ENCODE measurements at places on chromosomes 11 and 22. TPM values are rescaled to one million over a fixed set of nuclear protein-coding genes. Genes with fewer than 3 reads are reported as not detected.

The MIOX gene
- not detected for total RNA-seq

The OR52E8 gene
- total RNA-seq = not detected

The TBX1 gene
- 34.7 TPM for total RNA-seq

The ZNF280B gene
- total RNA-seq = 0.18 TPM

The INPP5J gene
- total RNA-seq = 0.15 TPM

The GPHA2 gene
- total RNA-seq = not detected

- DNase-seq = peak; percentile 3
- H3K27ac ChIP-seq = no peak overlapping the region
- no peaks in the 10 kb centered on the region for H3K36me3 ChIP-seq
These were observed 18.1 kb upstream of the FCHSD2 start for GRCh38 chr11:73160005-73160760.

- no peak overlapping the region for H3K4me3 ChIP-seq
- H3K27ac ChIP-seq = no peak overlapping the region
- no peaks in the 10 kb centered on the region for H3K36me3 ChIP-seq
- no peaks in the 10 kb centered on the region for H3K4me1 ChIP-seq
- no peaks in the 10 kb centered on the region for H3K27me3 ChIP-seq
- no peak for DNase-seq
These were observed 64.1 kb downstream of the C11orf87 start for GRCh38 chr11:109486129-109486528.

DNA sequence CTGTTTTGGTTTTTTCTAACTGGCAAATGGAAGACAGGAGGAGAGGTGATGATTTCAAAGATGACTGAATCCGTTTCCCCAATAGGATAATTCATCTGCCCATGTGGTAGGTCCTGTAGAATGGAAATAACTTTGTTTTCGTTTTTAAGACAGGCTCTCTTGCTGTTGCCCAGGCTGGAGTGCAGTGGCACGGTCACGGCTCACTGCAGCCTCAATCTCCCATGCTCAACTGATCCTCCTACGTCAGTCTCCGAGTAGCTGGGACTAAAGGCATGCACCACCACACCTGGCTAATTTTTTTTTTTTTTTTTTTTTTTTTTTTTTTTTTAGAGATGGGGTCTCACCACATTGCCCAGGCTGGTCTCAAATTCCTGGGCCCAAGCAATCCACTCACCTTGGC, 77.4 kb upstream of the BIRC3 start:
- no peak for DNase-seq
- no peak overlapping the region for H3K4me3 ChIP-seq
- H3K27me3 ChIP-seq = no peaks in the 10 kb centered on the region
- H3K36me3 ChIP-seq = no peaks in the 10 kb centered on the region
- peaks cover under 1% of the 10 kb centered on the region for H3K4me1 ChIP-seq
- no peak overlapping the region for H3K27ac ChIP-seq

- H3K4me1 ChIP-seq = peaks cover 12% of the 10 kb centered on the region
- no peaks in the 10 kb centered on the region for H3K36me3 ChIP-seq
- no peak overlapping the region for H3K27ac ChIP-seq
- DNase-seq = no peak
- no peak overlapping the region for H3K4me3 ChIP-seq
- H3K27me3 ChIP-seq = no peaks in the 10 kb centered on the region
These were observed 30.9 kb upstream of the CREB3L1 start for GRCh38 chr11:46246521-46246920.

The MPEG1 gene
- 1.9 TPM for total RNA-seq

DNA sequence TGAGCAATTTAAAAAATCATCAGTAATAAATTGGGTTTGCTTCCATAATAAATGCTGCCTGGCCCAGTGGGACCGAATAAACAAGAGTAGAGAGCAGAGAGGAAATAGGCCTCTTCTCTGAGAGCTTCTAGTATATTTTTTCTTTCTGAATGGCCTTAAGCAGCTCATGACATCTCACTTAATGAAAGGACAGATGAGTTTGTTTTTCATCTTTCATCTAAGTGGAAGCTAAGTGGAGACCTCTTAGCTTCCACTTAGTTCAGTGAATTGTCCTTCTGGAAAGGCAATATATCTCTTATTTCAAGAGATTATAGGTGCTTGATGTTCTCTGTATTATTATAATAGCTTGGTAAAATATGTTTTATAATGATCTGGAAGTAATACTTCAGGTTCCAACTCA, 245.9 kb upstream of the ANO3 start:
- no peak overlapping the region for H3K4me3 ChIP-seq
- H3K36me3 ChIP-seq = no peaks in the 10 kb centered on the region
- H3K27me3 ChIP-seq = no peaks in the 10 kb centered on the region
- no peak for DNase-seq

GRCh38 chr11:95229993-95230809, 801 bp downstream of the SESN3 start:
- no peaks in the 10 kb centered on the region for H3K27me3 ChIP-seq
- peak overlapping the region; percentile 69 for H3K27ac ChIP-seq
- no peak for DNase-seq
- H3K4me3 ChIP-seq = peak overlapping the region; percentile 83
- peaks cover 22% of the 10 kb centered on the region for H3K4me1 ChIP-seq
- no peaks in the 10 kb centered on the region for H3K36me3 ChIP-seq

GRCh38 chr11:64915376-64915887, 1.6 kb downstream of the ATG2A start:
- no peaks in the 10 kb centered on the region for H3K27me3 ChIP-seq
- DNase-seq = no peak
- H3K36me3 ChIP-seq = peaks cover 41% of the 10 kb centered on the region
- H3K27ac ChIP-seq = peak overlapping the region; percentile 84
- peak overlapping the region; percentile 91 for H3K4me3 ChIP-seq

GRCh38 chr22:37243402-37244113, 511 bp downstream of the RAC2 start:
- peaks cover 14% of the 10 kb centered on the region for H3K27me3 ChIP-seq
- no peaks in the 10 kb centered on the region for H3K36me3 ChIP-seq
- no peak for DNase-seq
- H3K27ac ChIP-seq = no peak overlapping the region
- no peaks in the 10 kb centered on the region for H3K4me1 ChIP-seq

- no peaks in the 10 kb centered on the region for H3K27me3 ChIP-seq
- H3K36me3 ChIP-seq = no peaks in the 10 kb centered on the region
- DNase-seq = no peak
- H3K4me3 ChIP-seq = peak overlapping the region; percentile 93
- H3K4me1 ChIP-seq = peaks cover 16% of the 10 kb centered on the region
These were observed 30.0 kb upstream of the WNT11 start for GRCh38 chr11:76236092-76236999.

GRCh38 chr11:12008790-12009616, 577 bp upstream of the DKK3 start:
- H3K27ac ChIP-seq = no peak overlapping the region
- H3K36me3 ChIP-seq = no peaks in the 10 kb centered on the region
- H3K4me1 ChIP-seq = peaks cover 13% of the 10 kb centered on the region
- DNase-seq = no peak

- no peaks in the 10 kb centered on the region for H3K27me3 ChIP-seq
- no peaks in the 10 kb centered on the region for H3K36me3 ChIP-seq
- H3K4me1 ChIP-seq = peaks cover 7% of the 10 kb centered on the region
These were observed 28.1 kb upstream of the BID start for GRCh38 chr22:17802411-17802810.

DNA sequence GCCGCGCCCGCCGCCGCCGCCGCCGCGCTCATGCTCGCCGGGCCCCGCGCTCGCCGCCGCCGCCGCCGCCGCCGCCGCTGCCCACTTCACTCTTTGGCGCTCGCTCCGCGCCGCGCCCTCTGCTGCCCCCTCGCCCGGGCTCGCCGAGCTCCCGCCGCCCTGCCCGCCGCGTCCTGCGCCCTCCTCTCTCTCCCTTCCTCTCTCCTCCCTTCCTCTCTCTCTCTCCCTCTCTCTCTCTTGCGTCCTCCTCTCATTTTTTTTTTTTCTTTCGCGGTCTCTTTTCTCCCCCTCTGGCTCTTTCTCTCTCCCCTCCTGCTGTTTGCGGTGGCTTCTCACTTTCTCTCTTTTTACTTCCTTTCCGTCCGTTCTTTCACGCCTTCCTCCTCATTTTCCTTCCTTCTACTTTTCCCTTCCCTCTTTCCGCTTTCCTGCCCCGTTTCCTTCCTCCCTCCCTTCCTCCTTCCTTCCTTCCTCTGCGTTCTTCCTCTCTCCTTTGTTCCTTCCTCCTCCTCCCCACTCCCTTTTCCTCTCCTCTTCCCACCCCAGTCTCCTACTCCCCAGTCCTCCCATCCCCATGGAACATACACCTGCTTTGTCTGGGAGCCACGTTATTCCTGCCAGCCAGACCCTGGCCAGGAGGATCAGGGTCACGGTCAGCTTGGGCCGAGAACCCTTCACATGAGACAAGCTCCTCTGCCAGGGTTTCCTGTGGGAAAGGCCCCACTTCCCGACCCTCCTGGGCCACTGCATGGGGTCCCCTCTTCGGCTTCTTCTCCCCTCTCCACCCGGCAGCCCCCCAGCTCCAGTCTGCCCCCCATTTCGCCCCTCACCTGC, 19.3 kb upstream of the SHISAL1 start:
- H3K27me3 ChIP-seq = peaks cover 58% of the 10 kb centered on the region
- no peak overlapping the region for H3K27ac ChIP-seq
- no peak for DNase-seq
- H3K36me3 ChIP-seq = no peaks in the 10 kb centered on the region

- peaks cover 29% of the 10 kb centered on the region for H3K4me1 ChIP-seq
- no peaks in the 10 kb centered on the region for H3K36me3 ChIP-seq
- no peak for DNase-seq
- H3K27ac ChIP-seq = no peak overlapping the region
These were observed 324.0 kb upstream of the PLET1 start for GRCh38 chr11:112584672-112585071.

- no peaks in the 10 kb centered on the region for H3K27me3 ChIP-seq
- no peak for DNase-seq
- H3K36me3 ChIP-seq = no peaks in the 10 kb centered on the region
- H3K4me1 ChIP-seq = no peaks in the 10 kb centered on the region
- no peak overlapping the region for H3K4me3 ChIP-seq
- H3K27ac ChIP-seq = no peak overlapping the region
These were observed 1022.0 kb downstream of the TBC1D22A start for GRCh38 chr22:47784367-47784983.

DNA sequence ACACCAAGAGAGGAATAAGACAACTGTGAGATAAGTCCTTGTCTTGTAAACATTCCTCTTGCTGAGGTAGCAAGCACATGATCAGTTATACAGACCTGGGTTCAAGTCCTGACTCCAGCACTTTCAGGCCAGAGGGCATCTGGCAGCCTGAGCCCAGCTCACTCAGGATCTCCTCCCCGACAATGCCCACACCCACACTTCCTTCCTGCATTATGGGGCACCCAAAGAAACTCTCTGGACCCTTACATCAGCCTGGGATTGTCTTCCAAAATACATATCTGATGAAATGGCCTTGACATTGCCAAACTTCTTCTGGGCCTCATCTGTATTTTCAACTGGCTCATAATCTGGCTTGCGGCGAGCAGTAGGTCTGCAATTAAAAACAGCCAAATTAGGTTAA, 48.6 kb downstream of the ARFGAP3 start:
- H3K4me1 ChIP-seq = peaks cover 21% of the 10 kb centered on the region
- peaks cover 3% of the 10 kb centered on the region for H3K36me3 ChIP-seq
- DNase-seq = no peak
- H3K4me3 ChIP-seq = no peak overlapping the region
- no peaks in the 10 kb centered on the region for H3K27me3 ChIP-seq

- no peaks in the 10 kb centered on the region for H3K4me1 ChIP-seq
- no peak overlapping the region for H3K27ac ChIP-seq
- H3K27me3 ChIP-seq = no peaks in the 10 kb centered on the region
- no peaks in the 10 kb centered on the region for H3K36me3 ChIP-seq
- no peak overlapping the region for H3K4me3 ChIP-seq
These were observed 82.5 kb downstream of the NCAM1 start for GRCh38 chr11:113043698-113044097.

DNA sequence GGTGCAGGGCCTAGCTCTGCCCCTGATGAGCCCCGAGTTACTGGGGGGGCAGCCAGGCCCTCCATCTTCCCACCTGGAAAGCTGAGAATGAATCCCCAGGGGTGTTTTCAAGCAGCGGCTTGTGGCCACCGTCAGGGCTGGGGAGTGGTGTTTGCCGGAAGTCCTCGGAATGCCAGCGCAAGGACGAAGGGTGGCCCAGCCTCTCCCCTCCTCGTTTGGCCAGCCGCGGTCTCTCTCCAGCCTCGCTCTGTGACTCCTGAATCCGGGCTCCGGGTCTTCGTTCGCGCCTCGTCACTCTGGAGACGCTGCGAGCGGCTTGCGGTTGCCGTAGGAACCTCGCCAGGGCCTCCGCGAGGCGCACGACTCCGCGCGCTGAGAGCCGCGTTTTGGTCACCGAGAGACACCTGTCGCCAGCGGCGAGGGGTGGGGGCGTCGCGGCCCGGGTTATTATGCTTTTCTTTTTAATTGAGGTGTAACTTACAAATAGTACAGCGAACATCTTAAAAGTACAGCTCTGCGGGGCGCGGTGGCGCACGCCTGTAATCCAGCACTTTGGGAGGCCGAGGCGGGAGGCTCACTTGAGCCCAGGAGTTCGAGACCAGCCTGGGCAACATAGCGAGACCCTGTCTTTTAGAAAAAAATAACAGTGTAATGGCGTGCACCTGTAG, 6.3 kb upstream of the KDELR3 start:
- DNase-seq = peak; percentile 42
- H3K4me3 ChIP-seq = peak overlapping the region; percentile 3
- no peak overlapping the region for H3K27ac ChIP-seq
- H3K27me3 ChIP-seq = peaks cover 57% of the 10 kb centered on the region
- peaks cover 5% of the 10 kb centered on the region for H3K4me1 ChIP-seq
- H3K36me3 ChIP-seq = no peaks in the 10 kb centered on the region

GRCh38 chr11:118911113-118911879, 14.4 kb downstream of the BCL9L start:
- peak overlapping the region; percentile 94 for H3K27ac ChIP-seq

GRCh38 chr11:62710001-62710345, 2.5 kb downstream of the GNG3 start:
- peaks cover 29% of the 10 kb centered on the region for H3K36me3 ChIP-seq
- DNase-seq = no peak
- H3K27ac ChIP-seq = peak overlapping the region; percentile 97
- peaks cover 45% of the 10 kb centered on the region for H3K4me1 ChIP-seq

DNA sequence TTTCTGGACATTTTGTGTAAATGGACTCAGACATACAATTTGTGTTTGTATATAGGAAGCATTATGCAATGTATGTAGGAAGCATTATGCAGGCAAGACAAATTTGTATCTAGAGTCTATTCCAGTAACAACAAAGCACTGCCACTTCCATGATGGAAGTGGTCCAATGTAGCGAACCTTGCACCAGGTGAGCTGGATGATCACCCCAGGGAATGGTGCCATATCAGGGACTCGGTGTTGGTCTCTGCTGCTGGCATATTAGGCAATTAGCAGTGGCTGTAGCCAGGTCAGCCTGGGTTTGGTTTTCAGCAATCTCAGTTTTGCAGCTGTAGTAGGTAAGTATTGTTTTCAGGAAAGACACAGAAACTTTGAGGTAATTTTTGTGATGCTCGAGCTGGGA, 12.8 kb downstream of the ZFP91 start:
- peaks cover 44% of the 10 kb centered on the region for H3K4me1 ChIP-seq
- no peak overlapping the region for H3K27ac ChIP-seq
- no peaks in the 10 kb centered on the region for H3K27me3 ChIP-seq

GRCh38 chr11:112206071-112206470, 20.2 kb upstream of the PTS start:
- no peaks in the 10 kb centered on the region for H3K27me3 ChIP-seq
- no peak overlapping the region for H3K4me3 ChIP-seq
- no peaks in the 10 kb centered on the region for H3K36me3 ChIP-seq
- H3K27ac ChIP-seq = no peak overlapping the region

All from gastrocnemius medialis (tissue), 4 donors.